Urinary bladder (tissue), 4 donors: ENCODE measurements at places on chromosomes 1 and 21. TPM values are rescaled to one million over a fixed set of nuclear protein-coding genes. Genes with fewer than 3 reads are reported as not detected.

GRCh38 chr21:42607102-42607501 is 46.3 kb upstream of the PDE9A start:
- no peak for DNase-seq

DNA sequence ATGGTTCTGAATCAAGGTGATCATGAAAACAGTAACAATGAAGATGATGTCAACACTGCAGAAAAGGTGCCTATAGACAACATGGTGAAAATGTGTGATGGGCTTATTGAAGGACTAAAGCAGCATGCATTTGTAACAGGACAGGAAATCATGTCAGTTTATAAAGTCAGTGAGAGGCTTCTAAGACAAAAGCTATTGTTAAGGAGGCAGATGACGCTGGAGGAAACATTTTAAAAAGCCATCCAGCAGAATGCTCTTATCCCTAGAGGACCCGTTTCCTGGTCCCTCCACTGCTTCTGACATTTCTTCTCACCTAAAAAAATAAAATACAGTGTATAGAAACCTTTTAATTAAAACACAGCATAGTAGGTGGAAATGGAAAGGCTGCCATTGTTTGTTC is 40.9 kb downstream of the CYYR1 start:
- no peak for DNase-seq

DNA sequence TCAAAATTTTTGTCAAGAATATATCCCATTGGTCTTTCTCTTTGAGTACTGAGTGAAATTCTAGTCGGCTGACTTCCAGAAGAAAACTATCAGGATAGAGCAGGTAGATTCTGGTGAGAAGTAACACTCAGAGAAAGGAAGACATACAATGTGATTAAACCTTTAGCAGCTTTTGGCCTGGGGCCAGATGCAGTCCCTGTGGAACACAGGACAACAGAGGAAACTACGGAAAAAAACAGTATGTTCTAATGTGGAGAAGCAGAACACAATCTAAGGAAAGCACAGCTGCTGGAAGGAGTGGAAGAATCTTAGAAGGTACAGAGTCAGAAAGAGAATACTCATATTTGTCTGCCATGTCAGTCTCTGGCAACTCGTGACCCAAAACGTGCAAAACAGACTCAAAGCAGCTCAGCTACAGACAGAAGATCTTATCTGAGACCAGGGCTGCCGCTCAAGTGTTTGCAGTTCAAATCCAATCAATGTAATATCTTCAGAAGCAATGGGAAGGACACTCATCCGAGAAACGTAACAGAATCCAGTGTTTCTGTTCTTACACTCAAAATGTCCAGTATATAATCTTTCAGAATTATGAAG is 283.8 kb downstream of the MRPL39 start:
- no peak for DNase-seq

DNA sequence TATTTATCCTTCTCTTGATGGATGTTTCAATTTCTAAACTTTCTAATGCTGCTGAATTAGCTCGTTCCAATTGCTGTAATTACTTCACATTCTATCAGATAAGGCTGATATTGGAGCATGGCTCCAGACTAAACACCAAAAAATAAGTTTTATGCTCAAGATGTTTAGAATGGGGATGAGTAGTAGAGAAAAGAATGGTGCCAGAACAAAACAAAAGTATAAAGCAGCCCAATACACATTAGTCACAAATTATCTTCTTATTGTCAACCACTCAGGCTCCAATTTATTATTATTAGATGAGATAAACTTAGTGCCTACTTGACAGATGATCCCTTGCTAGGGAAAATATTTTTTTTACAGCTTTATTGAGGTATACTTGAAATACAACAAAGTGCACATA is 21.8 kb downstream of the ATPAF1 start:
- no peak for DNase-seq

DNA sequence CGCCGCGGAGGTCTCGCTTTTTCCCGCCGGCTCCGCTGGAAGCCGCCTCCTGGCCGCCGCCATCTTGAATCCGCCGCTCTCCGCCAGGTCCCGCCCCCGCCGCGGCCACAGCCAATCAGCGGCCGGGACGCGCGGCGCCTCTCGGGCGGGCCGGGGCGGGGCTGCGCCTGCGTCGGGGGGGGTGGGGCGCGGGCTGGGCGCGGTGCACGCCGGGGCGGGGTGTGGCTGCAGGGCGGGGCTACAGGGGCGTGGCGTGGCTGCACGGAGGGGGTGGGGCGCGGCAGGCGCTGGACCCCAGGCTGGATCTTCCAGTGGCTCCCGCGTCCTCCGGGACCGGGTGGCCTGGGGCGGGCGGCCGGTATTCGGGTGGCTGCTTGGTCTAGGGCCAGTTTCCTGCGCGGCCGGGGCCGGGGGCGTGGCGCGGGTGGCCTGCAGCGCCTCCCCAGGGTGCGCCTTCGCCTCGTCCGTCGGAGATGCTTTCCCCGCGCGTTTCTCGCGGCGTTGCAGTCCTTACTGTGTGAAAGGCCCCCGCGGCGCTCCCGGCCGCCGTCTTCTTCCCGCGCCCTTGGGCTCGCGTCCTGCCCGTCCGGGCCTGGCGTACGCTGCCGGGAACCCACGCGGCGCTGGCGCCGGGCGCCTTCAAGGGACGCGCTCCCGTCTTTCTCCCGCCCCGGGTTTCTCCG is 575 bp downstream of the PCNT start:
- peak; percentile 51 for DNase-seq

DNA sequence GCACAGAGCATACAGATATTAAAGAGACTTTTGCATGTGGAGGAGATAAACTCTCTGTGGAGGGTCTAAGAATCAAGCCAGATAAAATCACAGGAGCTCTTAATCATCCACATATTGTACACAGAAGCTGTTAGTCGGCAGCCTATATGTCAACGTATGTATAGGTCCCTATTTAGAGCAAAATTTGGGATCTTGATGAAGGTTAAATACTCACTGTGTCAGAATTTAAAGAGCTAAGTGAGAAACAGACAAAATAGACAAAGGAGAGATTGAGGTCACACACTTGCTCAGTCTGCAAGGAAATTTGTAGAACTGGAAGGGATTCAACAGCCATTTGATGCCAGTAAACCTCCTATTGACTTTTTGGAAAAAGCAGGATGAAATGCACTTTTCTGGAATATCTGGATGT is 4.1 kb upstream of the IRF2BP2 start:
- no peak for DNase-seq

GRCh38 chr1:14019461-14019860 is 319.5 kb downstream of the PRDM2 start:
- DNase-seq = no peak

DNA sequence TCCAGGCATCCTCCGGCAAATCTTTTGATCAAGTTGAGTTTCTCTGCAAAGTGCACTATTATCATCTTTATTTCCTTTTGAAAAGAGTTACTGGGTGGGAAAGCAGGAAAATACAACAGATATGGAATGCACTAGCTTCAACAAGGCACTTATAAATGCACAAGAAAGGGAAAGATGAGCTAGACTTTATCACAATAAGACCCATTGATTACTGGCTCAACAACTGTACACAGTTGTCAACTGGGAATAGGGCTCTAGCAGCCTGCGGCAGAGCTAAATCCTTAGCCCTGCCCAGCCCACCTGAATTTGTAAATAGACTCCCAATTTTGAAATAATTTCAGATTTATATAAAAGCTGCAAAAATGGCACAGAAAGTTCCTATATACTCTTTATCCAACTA is 111.4 kb downstream of the CSMD2 start:
- no peak for DNase-seq

- DNase-seq = no peak
Measured at GRCh38 chr21:42234464-42235241, 15.7 kb downstream of the ABCG1 start.

GRCh38 chr1:172286629-172287076 is 133.8 kb upstream of the C1orf105 start:
- DNase-seq = no peak

DNA sequence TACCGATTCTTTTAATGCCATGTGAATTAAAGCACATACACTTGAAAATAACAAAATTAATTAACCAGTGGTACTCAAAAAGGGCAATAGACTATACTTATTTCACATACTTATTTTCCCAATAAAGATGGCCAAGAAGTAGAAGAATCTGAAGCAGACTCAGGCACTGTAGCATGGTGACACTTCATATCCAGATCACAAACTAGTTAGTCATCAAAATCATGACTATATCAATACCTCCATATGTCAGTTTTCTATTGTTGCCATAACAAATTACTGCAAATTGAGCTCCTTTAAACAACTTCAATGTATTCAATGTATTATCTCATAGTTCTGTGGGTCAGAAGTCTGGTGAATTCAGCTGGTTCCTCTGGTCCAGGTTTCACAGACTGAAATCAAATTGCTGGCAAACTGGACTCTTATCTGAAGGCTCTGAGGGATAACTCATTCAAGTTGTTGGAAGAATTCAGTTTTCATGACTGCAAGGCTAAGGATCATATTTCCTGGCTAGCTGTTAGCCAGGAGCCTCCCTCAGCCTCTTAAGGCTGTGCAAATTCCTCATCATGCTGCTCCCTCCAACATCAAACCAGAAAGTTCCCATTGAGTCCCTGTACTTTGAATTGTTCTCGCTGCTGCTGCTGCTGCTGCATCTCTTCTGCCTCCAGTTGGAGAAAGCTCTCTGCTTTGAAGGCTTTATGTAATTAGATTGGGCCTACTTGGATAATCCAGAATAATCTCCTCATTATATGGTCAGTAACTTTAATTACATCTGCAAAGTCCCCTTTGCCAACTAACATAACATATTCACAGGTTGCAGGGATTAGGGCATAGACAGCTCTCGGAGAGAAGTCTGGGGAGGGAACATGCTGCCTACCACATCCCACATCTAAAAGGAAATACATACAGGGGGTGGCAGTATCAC is 91.5 kb downstream of the MRPL39 start:
- DNase-seq = no peak

- no peak for DNase-seq
Measured at GRCh38 chr1:7207875-7208646, 422.8 kb downstream of the CAMTA1 start.

GRCh38 chr1:86714159-86714558 is 9.8 kb downstream of the SH3GLB1 start:
- DNase-seq = no peak

DNA sequence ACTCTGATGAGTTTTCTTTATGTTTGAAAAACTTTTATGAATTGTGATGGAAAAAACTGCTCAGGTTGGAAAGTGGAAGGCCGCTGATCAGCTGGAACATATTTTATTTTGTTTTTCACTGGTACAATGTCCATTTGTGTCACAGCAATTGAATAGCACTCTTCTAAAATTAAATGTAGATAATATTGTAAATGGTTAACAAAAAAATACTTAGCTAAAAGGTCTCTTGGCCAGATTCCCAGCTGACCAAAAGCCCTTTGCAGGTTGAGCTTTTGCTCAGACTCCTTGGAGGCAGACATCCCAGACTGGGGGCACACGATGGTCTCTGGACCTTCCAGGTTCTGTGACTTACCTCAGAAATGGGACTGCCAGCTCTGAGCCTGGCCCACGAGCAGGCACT is 26.3 kb downstream of the SAMD13 start:
- DNase-seq = no peak

GRCh38 chr1:15525050-15526020 is 1.3 kb upstream of the DNAJC16 start:
- DNase-seq = peak; percentile 17

The SUSD4 gene
- total RNA-seq = 6.3 TPM

The LZIC gene
- 67.1 TPM for total RNA-seq

The UBE2U gene
- not detected for total RNA-seq

The CAPN2 gene
- 117 TPM for total RNA-seq

The PYHIN1 gene
- 0.69 TPM for total RNA-seq

The OR2T12 gene
- not detected for total RNA-seq
